ENCODE measurements at places on chromosomes 12 and 14.

- no peak for DNase-seq
Observed at GRCh38 chr12:3523728-3524127, 32.7 kb downstream of the PRMT8 start.

GRCh38 chr14:84804468-84804867, 725.5 kb upstream of the FLRT2 start:
- DNase-seq, result no peak

GRCh38 chr14:61489932-61490331, 168.6 kb downstream of the PRKCH start:
- DNase-seq, result no peak

DNA sequence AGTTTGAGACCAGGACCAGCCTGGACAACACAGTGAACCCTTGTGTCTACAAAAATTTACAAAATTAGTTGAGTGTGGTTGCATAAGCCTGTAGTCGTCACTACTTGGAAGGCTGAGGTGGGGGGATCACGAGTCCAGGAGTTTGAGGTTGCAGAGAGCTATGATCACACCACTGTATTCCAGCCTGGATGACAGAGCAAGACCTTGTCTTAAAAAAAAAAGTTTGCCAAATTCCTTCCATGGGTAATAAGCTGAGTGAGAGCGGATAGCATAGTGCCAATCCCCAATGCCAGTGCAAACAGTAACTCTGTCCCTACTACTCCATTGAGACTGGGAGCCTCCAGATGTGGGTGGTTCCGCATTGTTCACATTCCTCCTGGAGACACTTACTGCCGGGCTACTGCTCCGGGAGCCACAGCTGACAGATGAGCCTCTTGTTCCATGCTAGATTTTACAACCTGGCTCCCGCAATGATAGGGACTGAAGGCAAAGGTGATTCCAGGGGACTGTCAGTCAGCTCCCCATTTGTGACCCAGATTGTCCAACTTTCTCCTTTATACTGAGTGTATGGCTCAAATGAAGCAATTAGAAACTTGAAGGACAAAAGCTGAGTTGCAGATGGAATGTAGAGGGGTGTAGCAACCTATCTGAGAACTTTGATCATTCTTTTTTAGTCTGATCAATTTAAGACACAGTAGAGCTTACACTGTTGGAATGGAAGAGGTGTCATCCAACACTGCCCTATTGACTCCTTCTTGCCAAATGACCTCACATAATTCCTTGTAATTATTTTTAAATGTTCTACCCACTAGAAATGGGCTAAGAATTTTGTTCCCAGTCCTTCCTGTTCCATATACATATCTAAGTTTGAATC, 13.4 kb upstream of the FRMD6 start:
- DNase-seq, result peak; percentile 80

GRCh38 chr12:45658020-45658419, 71.5 kb upstream of the ARID2 start:
- DNase-seq, result no peak

DNA sequence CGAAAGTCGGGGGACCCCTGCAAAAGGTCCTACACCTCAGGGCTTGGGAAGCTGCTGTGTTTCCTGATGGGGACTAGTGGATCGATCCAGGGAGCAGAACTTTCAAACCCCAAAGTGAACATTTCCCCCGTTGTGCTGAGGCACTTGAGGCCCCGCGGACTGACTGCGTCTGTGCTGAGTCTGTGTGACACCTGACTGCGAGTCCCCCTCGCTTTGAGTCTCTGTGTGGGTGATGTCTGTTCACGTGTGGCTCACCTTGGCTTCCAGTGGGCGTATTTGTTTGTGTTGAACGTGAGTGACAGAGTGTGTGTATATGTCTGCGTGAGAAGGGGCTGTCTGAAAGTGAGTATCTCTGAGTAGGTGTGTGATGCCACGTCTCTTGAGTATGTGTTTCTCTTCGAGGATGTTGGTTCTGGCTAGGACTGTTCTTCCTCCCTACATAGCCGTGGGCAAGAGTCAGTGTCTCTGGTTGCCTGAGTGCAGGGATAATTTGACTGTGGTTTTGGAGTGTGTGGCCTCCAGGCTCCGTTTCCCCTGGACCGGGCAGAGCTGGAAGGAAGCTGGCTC, 1.3 kb downstream of the TEAD4 start:
- peak; percentile 44 for DNase-seq

DNA sequence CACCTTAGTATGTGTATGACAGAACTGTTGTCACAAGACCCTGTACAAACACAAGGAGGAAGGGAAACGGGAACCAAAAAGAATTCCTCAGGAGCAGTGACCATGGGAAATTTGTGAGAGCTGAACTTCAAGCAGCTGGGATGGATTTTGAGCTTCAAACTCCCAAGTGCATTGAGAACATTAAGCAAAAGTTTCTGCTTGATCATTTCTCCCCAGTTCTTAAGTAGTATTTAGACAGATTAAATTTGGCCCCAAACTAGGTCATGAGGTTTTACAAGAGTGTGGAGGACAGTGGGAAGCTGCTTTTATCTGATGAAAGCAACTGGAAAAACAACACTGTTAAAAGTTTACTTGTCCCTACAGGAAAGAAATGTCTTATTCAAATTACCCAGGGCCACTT, 206.0 kb upstream of the DCN start:
- DNase-seq, result no peak

DNA sequence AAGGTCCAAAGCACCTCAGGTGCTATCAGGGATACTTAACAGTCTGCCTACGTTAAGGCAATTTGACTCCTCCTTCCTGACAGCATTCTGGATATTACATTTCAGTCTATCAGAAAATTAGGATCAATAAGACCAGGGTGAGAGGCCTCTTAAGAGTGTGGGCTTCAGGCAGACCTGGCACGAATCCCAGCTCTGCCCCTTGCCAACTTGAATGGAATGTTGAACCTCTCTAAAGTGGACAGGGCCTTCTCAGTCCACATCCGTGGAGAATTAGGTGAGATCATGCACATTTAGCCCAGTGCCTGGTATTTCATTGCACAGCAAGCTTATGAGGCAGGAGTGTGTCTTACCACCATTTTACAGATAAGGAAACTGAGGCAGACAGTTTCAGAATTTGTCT, 25.9 kb downstream of the DCAF4 start:
- no peak for DNase-seq

GRCh38 chr14:67487937-67488893, at the start of gene TMEM229B:
TMEM229B (minus strand) TSS chr14:67488721; CDS start chr14:67473923, 14,798 bp downstream.
- DNase-seq, result no peak

GRCh38 chr12:96073346-96074330, 38.3 kb upstream of the LTA4H start:
- DNase-seq, result no peak

GRCh38 chr14:104659764-104660523, 29.5 kb upstream of the INF2 start:
- DNase-seq, result no peak

GRCh38 chr14:57611555-57612075, 118.0 kb upstream of the CCDC198 start:
- DNase-seq, result no peak

- DNase-seq, result peak; percentile 57
Observed at GRCh38 chr12:127149226-127149964, 1117.6 kb upstream of the TMEM132C start.

- DNase-seq, result no peak
Observed at GRCh38 chr12:32947206-32948067, 50.9 kb upstream of the PKP2 start.

- no peak for DNase-seq
Observed at GRCh38 chr12:67884596-67884995, 104.7 kb upstream of the IFNG-AS1 start.

DNA sequence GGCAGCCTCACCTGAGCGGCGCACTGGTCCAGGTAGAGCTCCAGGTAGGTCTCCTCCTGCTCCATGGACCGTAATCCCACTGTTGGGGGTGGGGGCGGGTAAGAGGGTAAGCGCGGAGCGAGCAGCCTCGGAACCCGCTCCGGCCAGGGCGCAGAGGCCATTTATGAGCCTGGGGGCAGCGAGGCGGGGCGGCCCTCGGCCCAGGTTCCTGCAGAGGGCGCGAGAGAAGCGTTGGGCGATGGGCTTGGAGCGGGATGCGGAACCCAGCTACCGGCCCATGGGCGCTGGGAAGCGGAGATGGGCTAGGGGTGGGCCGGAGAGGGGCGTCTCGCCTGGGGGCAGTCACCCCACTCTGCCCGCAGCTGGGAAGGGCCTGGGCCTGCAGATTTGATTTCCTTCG, at the start of gene TBPL2:
TBPL2 (minus strand) TSS at position 232 of the 400 bp plus-strand sequence; CDS start at position 65, 167 bp downstream.
- no peak for DNase-seq

DNA sequence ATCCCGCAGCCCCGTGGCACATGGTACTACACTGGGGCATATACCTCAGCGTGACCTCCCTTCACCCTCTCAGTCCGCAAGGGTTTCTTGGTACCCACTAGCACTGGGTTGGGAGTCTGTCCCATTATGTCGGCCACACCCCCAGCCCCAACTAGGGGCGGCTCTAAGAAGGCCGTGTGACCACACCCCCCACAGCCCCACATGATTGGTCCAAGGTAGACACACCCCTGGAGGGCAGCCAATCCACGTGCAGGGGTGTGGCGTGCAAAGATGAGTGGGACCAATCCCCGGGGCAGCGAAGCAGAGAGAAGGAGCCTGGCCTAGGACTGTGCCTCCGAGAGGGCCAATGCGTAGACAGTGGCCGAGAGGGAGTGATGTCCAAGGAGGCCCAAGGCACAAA, 34.6 kb upstream of the BEGAIN start:
- DNase-seq, result no peak
